Pericardium fibroblast (primary cell): ENCODE measurements at places on chromosomes 13 and 19. TPM values are rescaled to one million over a fixed set of nuclear protein-coding genes. Genes with fewer than 3 reads are reported as not detected.

The CDKN2D gene
- 2.3 and 5.7 TPM in 2 replicates for total RNA-seq

The SPACA4 gene
- total RNA-seq, result not detected in 2 replicates

The KDELR1 gene
- total RNA-seq, result 222 and 228 TPM in 2 replicates

The ZNF583 gene
- 3.1 and 3.4 TPM in 2 replicates for total RNA-seq

The DCLK1 gene
- 2.2 and 44.3 TPM in 2 replicates for total RNA-seq

The ALDH16A1 gene
- 25.3 and 36.2 TPM in 2 replicates for total RNA-seq
